ENCODE measurements at places on chromosomes 7 and 10.
A peak's percentile ranks its signal among the peaks of the same experiment; 100 is the strongest.

- H3K4me3 ChIP-seq: no peak overlapping the region
- H3K27ac ChIP-seq: no peak overlapping the region
- no peak for DNase-seq
- no peaks in the 10 kb centered on the region for H3K4me1 ChIP-seq
Measured at GRCh38 chr10:87838650-87839049, 20.6 kb upstream of the ATAD1 start.

DNA sequence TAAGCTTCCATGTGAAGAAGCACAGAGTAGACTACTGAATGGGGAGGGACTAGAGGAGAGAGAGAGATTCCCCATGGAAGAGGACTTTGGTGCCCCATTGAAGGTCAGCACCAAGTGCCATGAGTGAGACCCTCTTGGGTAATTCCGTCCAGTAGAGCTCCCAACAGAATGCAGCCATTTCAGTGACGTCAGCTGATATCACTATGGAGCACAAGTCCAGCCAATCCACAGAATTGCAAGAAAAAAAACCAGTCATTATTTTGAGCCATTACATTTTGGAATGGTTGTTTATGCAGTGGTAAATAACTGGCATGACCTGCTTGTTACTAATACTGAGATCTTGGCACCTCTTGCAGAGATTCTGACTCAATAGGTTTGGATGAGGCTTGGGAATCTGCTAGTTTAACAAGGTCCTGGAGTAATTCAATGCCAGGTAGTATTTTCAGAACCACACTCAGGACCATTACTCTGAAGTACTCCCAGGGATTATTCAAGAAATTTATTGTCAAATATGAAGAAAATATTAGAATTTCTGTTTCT lies 52.6 kb upstream of the SP8 start:
- no peaks in the 10 kb centered on the region for H3K4me1 ChIP-seq
- no peaks in the 10 kb centered on the region for H3K36me3 ChIP-seq
- H3K4me3 ChIP-seq: no peak overlapping the region
- no peak overlapping the region for H3K27ac ChIP-seq
- H3K27me3 ChIP-seq: no peaks in the 10 kb centered on the region
- no peak for DNase-seq

- H3K27ac ChIP-seq: no peak overlapping the region
- H3K27me3 ChIP-seq: no peaks in the 10 kb centered on the region
- no peak for DNase-seq
- no peaks in the 10 kb centered on the region for H3K4me1 ChIP-seq
Measured at GRCh38 chr7:102107474-102108104, 179.1 kb upstream of the SH2B2 start.

DNA sequence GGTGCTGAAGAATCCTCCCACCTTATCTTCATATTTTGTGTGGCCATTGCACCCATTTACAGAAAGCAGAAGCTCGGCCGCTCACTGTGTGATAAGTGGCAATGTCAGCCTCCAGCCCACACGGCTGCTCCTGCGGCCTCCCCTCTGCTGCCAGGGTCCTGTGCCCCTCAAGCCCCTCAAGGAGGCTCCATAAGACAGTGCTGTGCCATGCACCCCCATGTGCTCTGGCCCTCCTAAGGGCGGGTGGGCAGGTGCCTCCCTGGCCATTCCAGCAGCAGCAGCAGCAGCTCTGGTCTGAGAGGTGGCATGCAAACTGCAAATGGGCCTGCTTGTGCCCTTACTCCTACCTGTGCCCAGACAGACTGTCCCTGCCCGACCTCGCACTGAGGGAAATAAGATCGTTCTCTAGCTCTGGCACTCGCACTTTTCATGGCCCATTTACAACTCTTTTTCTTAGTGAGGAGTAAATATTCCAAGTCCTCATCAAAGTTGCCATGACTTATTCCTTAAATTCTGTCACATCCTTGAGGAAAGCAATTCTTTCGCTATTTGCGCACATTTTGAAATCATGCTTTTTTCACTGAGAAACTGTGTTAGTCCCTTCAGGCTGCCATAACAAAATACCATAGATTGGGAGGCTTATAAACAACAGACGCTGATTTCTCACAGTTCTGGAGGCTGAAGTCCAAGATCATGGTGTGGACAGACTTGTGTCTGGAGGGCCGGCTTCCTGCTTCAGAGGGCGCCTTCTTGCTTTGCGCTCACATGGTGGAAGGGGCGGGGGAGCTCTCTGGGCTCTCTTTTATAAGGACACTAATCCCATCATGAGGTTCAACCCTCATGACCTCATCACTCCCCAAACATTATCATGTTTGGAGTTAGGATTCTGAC lies 187.8 kb downstream of the COBL start:
- H3K27me3 ChIP-seq: no peaks in the 10 kb centered on the region
- no peaks in the 10 kb centered on the region for H3K36me3 ChIP-seq
- H3K27ac ChIP-seq: no peak overlapping the region
- no peak for DNase-seq

GRCh38 chr10:26881600-26882331 lies 21.0 kb upstream of the ABI1 start:
- H3K4me1 ChIP-seq: no peaks in the 10 kb centered on the region
- peaks cover 10% of the 10 kb centered on the region for H3K27me3 ChIP-seq
- H3K27ac ChIP-seq: no peak overlapping the region
- H3K36me3 ChIP-seq: no peaks in the 10 kb centered on the region

DNA sequence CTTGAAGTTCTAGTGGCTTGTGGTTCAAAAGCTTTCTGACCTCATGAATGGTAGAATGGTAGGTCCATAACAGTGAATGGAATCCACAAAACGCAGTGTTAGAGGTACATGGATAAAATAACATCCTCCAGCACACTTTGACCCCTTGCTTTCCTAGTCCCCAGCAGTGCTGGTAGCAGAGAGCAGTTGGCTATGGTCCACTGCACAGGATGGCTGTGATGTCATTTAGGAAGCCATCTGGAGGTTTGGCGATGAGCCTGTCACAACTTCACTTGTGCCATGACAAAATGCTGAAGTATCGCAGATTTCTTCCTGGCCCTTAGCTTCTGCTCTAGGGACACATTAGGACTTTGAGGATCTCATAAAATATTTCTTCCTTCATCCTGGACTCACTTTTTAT lies 300.0 kb upstream of the FZD8 start:
- DNase-seq: no peak
- no peaks in the 10 kb centered on the region for H3K36me3 ChIP-seq
- no peak overlapping the region for H3K27ac ChIP-seq
- no peaks in the 10 kb centered on the region for H3K27me3 ChIP-seq
- H3K4me3 ChIP-seq: no peak overlapping the region
- no peaks in the 10 kb centered on the region for H3K4me1 ChIP-seq

- H3K27ac ChIP-seq: no peak overlapping the region
- no peak overlapping the region for H3K4me3 ChIP-seq
- no peaks in the 10 kb centered on the region for H3K27me3 ChIP-seq
- no peak for DNase-seq
Measured at GRCh38 chr7:30915005-30915601, 3.5 kb downstream of the AQP1 start.

- DNase-seq: no peak
- no peaks in the 10 kb centered on the region for H3K4me1 ChIP-seq
- H3K36me3 ChIP-seq: no peaks in the 10 kb centered on the region
- H3K4me3 ChIP-seq: no peak overlapping the region
Measured at GRCh38 chr7:80449836-80450235, 62.0 kb downstream of the GNAT3 start.

DNA sequence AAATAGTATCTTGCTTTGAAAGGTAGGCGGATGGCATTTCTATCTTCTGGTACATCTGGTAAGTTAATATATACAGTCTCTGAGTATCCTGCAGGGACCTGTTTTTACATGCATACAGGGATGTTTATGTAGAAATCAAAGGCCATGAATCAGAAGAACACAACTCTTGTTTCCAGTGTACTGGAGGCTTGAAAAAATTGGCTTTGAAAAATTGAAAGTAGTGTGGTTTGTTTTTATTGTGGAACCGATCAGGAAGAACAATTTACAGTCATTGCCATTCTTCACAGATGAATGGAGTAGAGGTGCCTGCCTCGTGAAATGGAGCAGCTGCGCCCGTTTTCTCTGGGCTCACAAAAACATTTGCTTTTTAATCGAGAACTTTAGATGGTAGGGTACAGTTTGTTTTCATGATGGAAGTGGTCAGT lies 54.0 kb upstream of the RPA3 start:
- H3K4me1 ChIP-seq: peaks cover 5% of the 10 kb centered on the region
- H3K27me3 ChIP-seq: no peaks in the 10 kb centered on the region
- no peak for DNase-seq
- no peaks in the 10 kb centered on the region for H3K36me3 ChIP-seq
- peak overlapping the region; percentile 38 for H3K4me3 ChIP-seq

GRCh38 chr7:2997014-2997413 lies 46.7 kb downstream of the CARD11 start:
- no peak for DNase-seq
- no peak overlapping the region for H3K27ac ChIP-seq
- H3K27me3 ChIP-seq: no peaks in the 10 kb centered on the region

DNA sequence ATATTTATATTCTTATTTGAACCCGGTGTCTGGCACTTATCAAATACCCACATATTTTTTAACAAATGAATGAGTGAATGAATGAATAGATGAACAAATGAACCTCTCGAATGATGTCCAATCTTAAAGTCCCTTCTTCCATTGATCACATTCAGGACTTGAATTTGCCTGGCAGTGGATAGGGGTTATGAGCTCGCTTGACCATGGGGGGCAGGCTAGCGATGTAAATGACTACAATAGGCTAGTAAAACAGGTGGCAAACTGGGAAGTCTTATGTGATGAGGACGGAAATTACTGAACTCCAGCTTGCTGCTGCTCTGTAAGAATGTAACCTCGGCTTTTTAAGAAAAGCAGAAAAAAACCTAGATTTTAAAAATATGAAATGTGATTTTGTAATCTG lies 247.7 kb upstream of the DKK1 start:
- H3K36me3 ChIP-seq: no peaks in the 10 kb centered on the region
- no peak overlapping the region for H3K4me3 ChIP-seq
- H3K27ac ChIP-seq: no peak overlapping the region
- DNase-seq: no peak

GRCh38 chr7:48389977-48390376 lies 218.7 kb downstream of the ABCA13 start:
- no peak overlapping the region for H3K27ac ChIP-seq
- H3K4me1 ChIP-seq: no peaks in the 10 kb centered on the region
- no peaks in the 10 kb centered on the region for H3K27me3 ChIP-seq
- no peak for DNase-seq

DNA sequence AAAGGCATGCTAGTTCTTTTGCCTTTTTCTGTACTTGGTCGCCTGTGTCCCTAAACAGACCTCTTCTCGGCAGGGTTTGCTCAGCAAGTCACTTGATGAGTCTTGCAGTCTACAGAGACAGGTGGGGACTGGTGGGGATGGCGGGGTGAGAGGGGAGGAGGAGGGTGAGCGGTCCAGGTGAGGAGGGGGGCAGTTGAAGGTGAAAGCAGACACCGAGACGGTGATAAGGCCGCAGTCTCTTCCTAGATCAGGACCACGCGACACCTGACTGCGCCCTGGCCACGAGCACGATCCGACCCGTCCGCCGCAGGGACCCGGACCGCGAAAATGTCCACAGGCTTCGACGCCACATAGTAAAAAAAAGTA lies 566 bp downstream of the ASNS start:
- peak overlapping the region; percentile 72 for H3K4me3 ChIP-seq
- peaks cover 16% of the 10 kb centered on the region for H3K36me3 ChIP-seq
- no peaks in the 10 kb centered on the region for H3K27me3 ChIP-seq
- DNase-seq: no peak
- H3K4me1 ChIP-seq: peaks cover 14% of the 10 kb centered on the region
- H3K27ac ChIP-seq: peak overlapping the region; percentile 72

GRCh38 chr7:35909870-35910357 lies 109.1 kb downstream of the SEPTIN7 start:
- no peak overlapping the region for H3K27ac ChIP-seq
- DNase-seq: no peak
- H3K4me3 ChIP-seq: no peak overlapping the region
- no peaks in the 10 kb centered on the region for H3K36me3 ChIP-seq

DNA sequence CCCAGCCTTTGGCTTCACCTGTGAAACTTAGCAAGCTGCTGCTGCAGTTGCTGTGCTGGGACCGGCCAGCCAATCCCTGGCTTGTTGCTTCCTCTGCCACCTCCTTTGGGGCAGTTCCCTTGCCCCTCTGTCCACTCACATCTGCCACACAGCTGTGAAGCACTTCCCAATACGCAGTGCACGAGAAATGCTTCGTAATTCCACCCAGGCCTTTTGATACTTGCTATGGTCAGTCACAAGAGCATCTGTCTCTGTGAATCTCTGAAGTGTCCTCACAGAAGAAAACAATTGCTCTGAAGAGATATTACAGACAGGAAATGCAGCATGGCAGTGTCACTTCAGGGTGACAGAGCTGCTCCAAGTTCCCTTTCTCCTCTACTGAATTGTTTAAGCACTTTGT lies 208.5 kb downstream of the PTEN start:
- H3K27me3 ChIP-seq: no peaks in the 10 kb centered on the region
- no peak overlapping the region for H3K27ac ChIP-seq
- H3K36me3 ChIP-seq: no peaks in the 10 kb centered on the region
- peaks cover 9% of the 10 kb centered on the region for H3K4me1 ChIP-seq
- no peak overlapping the region for H3K4me3 ChIP-seq
- DNase-seq: no peak

- H3K4me3 ChIP-seq: peak overlapping the region; percentile 95
- peaks cover 31% of the 10 kb centered on the region for H3K4me1 ChIP-seq
- H3K27me3 ChIP-seq: no peaks in the 10 kb centered on the region
- no peak for DNase-seq
Measured at GRCh38 chr7:137934176-137934826, 67.6 kb downstream of the CREB3L2 start.

DNA sequence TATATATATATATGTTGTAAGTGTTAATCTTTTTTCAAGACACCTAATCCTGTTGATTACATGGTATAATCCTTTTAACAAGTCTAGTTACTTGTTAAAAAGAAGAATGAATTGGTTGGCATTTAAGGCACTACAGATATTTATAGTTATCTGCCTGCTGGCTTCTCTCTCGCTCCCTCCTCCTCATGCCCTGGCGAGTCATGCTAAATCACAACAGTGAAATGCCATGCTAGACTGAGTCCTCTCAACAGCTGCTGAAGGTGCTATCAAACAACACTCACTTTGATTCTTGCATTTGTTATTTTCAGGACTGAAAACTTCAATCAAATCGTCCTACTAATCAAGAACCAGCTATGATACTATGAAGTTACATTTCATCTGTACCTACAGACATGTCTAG lies 15.4 kb downstream of the NRAP start:
- no peaks in the 10 kb centered on the region for H3K36me3 ChIP-seq
- H3K4me3 ChIP-seq: no peak overlapping the region
- no peaks in the 10 kb centered on the region for H3K4me1 ChIP-seq
- no peaks in the 10 kb centered on the region for H3K27me3 ChIP-seq
- no peak overlapping the region for H3K27ac ChIP-seq

- H3K27ac ChIP-seq: no peak overlapping the region
- H3K4me3 ChIP-seq: no peak overlapping the region
- no peaks in the 10 kb centered on the region for H3K4me1 ChIP-seq
- H3K27me3 ChIP-seq: no peaks in the 10 kb centered on the region
- no peaks in the 10 kb centered on the region for H3K36me3 ChIP-seq
- DNase-seq: no peak
Measured at GRCh38 chr10:132735923-132736391, 50.0 kb downstream of the NKX6-2 start.

- peaks cover 16% of the 10 kb centered on the region for H3K36me3 ChIP-seq
- no peak overlapping the region for H3K27ac ChIP-seq
- H3K27me3 ChIP-seq: no peaks in the 10 kb centered on the region
- no peak overlapping the region for H3K4me3 ChIP-seq
- no peak for DNase-seq
- H3K4me1 ChIP-seq: no peaks in the 10 kb centered on the region
Measured at GRCh38 chr7:43891069-43891955, 15.1 kb downstream of the URGCP start.

GRCh38 chr10:72133517-72133916 lies 45.2 kb upstream of the SPOCK2 start:
- H3K4me3 ChIP-seq: no peak overlapping the region
- peaks cover 16% of the 10 kb centered on the region for H3K4me1 ChIP-seq
- no peaks in the 10 kb centered on the region for H3K27me3 ChIP-seq
- no peak for DNase-seq
- no peaks in the 10 kb centered on the region for H3K36me3 ChIP-seq

Measured in CD4-positive, CD25-positive, alpha-beta regulatory T cell (primary cell).